ENCODE measurements at places on chromosomes 5 and 9.

- no peak for DNase-seq
Measured at GRCh38 chr9:84538879-84539278, 130.7 kb upstream of the NTRK2 start.

DNA sequence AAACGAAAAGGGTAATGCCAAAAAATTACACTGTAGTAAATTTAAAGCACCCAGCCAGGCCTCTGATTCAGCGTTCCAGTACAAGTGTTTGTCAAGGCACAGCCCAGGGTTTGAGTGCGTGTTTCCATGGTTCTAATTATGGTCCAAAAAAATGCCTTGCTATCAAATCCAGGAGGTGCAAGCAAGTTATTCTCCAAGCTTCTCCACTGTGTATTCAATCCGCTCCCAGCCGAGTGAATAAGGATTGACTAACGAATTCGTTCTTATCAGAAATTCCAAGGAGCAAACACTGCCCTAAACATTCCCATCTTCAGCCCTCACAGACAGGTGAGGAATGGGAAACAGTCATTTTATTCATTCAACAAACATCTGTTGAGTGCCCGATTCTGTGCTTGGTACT lies 103.3 kb upstream of the WWC1 start:
- no peak for DNase-seq

GRCh38 chr9:122349201-122349600 lies 21.6 kb upstream of the PTGS1 start:
- DNase-seq: no peak

GRCh38 chr5:53874409-53874808 lies 314.0 kb downstream of the NDUFS4 start:
- no peak for DNase-seq

DNA sequence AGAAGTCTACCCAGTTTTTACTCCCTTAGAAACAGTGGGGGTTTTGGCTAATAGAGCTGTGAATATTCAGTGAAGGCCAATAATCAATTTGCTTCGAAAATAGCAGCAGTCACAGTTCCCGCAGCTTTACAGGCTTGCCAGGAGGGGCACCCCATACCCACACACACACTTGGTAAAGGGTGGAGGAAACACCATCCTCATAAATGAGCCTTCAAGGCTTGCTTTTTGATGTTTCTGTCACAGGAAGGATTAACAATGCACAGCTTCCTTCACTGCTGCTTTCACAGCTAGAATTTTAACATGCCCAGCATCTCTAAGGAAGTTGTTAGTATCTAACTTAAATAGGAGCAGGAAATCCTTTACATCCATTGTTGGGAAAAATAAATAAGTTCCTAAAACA lies 1247.5 kb upstream of the C9orf72 start:
- no peak for DNase-seq

GRCh38 chr9:3894772-3895171 lies 369.0 kb upstream of the RFX3 start:
- DNase-seq: no peak

DNA sequence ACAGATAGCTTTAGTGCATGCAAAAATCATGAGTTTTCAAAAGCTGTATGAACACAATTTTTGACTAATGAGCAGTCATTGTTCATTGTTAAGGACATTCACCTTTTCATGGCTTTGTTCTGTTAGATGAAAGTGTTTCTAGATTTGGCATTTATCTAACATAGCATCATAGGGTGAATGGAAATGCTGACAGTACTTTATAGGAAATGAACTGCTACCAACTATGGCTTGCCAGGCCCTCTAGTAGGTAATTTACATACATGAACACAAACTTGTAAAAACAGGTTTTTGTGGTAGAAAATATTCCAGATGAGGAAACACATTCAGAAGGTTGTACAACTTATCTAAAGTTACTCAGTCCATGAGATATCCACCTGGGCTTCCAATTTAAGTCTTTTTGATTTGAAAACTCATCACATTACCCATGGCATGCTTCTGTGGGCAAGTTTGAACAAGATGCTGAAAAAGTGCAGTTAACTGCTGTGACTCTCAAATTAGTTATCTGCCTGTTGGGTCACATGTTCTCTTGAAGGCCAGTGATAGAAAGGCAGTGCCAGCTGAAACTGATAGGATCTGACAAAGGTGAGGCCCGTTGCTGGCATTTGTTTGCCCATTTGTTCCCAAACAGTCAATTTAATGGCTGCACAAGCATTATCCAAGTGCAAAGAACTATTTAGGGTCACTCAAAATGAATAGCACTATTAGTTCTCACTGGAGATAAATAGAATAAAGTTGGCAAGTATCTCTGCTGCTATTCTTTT lies 399.1 kb downstream of the MAN2A1 start:
- DNase-seq: no peak
